ENCODE measurements at places on chromosomes 2 and 18.

GRCh38 chr2:142223309-142223708 lies 92.5 kb upstream of the LRP1B start:
- DNase-seq: no peak

- no peak for DNase-seq
Observed at GRCh38 chr2:77864426-77864825, 342.2 kb upstream of the LRRTM4 start.

DNA sequence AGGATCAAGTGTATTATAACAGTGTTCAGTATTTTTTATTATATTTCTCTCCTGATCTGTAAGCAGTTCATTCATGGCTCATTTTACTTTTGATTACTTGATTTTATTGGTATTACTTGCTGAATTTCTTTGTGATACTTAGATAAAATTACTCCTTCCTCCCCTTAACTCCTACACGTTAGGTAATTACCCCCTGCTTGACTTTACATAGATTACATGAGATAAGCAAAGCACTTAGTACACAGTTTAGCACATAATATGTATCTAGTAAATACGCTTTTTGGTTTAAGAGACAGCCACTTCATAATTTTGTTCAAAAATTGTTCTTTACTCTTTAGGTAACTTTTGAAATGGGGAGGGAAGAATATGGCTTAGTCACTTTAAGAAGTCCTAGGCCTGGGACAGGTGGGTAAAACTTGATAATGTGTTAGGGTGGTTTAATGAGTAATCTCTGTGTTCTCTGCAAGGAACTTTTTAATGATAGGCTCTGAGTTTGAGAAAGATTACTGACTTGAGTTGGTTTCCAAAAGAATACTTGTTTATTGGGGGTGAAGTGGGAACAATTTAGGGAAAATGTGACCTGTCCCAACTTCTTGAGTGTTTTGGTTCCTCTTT lies 80.9 kb downstream of the NCOA1 start:
- DNase-seq: no peak

GRCh38 chr18:39521164-39521563 lies 1955.6 kb upstream of the CELF4 start:
- no peak for DNase-seq

DNA sequence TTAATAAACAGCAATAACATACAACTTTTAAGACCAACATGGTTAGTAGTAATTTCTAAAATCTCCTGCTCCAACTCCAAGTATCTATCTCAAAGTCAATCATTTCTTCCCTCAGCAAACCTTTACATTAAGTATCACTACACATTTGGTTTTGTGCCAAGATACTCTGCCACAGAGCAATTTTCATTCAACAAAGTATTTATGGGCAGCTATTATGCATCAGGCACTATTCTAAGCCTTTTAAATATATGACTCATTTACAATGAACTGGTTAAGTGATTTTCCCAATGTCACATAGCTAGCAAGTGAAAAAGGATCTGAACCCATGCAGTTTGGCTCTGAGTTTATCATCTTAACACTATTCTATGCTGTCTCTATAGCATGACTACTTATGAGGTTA lies 264.3 kb downstream of the NOL4 start:
- no peak for DNase-seq

DNA sequence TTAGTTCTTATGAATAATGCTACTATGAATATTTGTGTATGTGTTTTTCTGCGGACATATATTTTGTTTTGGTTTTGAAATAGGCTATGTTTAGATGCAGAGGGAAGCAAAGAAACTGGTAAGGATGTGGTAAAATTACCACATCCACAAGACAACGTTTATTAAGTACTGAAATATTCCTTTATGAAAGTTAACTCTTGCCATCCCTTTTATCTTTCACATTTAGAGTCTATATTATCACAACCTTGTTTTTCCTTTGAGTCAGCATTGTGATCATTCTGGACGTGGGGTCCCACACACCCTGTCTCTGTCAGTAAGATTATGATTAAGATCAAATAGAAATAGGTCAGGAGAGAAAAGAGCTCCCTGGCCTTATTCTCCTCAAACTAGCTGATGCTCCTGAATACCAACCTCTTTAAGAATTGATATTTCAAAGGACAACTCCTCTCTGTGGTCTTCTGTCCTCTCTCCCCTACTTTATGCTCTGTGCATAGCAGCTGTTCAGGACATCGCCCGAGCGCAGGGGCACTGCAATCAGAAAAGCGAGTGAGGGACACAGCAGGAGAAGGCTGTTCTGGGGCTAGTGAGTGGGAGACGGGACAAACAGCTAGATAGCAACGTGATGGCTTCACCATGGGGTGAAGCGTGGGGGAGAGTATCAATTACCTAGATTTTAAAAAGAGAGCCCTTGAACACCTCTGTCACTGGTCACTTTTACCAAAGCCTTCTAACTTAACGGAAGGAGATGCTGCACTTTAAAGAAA lies 12.2 kb downstream of the METAP1D start:
- DNase-seq: no peak

- DNase-seq: no peak
Observed at GRCh38 chr2:100413571-100413970, 3.9 kb downstream of the CHST10 start.

DNA sequence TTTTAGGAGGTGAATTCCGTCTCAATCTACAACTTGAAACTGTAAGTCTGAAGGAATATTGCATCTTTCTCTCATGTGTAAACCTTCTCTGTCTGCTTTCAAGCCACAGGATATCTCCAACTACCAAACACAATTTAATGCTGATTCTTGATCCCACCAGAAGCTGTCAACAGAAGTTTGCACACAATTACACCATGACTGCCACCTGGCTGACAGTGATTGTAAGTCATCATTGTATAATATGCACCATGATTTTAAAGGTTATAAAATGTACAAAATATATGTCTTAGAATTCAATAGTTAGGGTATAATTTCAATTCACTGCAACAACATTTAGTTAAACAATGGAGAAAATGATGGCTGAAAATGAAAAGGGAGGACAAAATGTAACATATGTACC lies 18.4 kb downstream of the PREPL start:
- peak; percentile 5 for DNase-seq

DNA sequence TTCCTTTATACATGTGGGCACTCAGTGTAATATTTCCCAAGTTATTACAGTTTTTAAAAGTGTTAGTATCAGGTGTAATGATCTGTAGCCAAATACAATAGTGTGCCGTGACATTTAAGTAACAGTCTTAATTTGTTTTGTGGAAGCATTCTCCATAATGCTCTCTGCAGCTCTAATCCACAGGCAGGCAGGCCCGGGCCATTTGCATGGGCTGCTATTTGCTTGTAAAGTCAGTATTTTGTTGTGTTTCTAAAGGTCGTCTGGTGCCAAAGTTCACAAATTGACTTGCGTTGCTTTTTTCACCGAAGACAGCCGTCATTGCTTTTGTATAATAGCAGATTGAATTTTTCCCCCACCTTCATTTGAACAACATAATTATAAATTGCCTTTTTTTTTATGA lies 153.0 kb downstream of the GBX2 start:
- no peak for DNase-seq

DNA sequence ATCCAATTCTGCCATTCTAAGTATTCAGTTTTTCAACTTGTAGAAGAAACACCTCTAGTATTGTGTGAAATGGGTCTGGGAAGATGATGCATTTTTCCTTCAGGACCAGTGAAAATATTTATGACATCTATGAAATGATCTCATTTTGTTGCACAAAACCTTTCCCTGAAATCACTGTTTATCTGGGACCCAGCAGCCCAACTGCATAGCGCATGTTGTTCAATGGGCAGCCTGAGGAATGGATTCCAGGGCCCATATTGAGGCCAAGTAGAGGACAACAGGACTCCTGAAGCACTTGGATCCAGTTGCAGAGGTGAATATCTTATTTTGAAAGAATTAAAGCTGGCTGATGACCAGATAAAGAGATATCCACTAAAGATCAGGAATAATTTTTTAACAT lies 7.3 kb downstream of the RBMS1 start:
- no peak for DNase-seq

DNA sequence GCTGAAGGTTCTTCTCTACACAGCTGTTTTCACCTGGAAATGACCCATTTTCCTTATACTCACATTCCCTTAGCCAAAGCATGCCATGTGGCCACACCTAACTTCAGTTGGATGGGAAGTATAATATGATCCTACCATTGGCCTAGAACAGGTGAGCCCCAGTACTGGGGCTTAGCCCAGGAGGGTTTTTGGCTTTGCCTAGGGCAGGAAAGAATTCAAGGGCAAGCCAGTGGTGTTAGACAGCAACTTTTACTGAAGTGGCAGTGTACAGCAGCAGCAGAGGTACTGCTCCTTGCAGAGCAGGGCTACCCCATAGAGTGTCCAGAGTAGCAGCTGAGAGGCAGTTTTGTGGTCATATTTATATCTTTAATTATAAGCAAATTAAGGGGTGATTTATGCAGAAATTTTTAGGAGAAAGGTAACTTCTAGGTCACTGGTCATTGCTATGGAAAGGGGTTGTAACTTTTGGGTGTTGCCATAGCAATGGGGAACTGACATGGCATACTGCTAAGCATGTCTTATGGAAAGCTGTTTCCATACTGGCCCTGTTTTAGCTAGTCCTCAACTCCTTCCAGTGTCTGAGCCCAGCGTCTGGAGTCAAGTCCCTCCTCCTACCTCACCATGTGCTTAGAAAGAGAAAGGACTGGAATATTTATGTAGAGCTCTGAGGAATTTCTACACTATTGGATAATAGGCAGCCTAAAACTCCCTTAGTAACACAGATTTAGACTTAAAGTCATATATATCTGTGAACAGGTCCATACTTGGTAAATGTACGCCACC lies 109.0 kb upstream of the DTNA start:
- no peak for DNase-seq

- DNase-seq: no peak
Observed at GRCh38 chr2:203451689-203452088, 83.4 kb downstream of the RAPH1 start.
